ENCODE measurements at places on chromosomes 3 and 15.
A peak's percentile ranks its signal among the peaks of the same experiment; 100 is the strongest.

DNA sequence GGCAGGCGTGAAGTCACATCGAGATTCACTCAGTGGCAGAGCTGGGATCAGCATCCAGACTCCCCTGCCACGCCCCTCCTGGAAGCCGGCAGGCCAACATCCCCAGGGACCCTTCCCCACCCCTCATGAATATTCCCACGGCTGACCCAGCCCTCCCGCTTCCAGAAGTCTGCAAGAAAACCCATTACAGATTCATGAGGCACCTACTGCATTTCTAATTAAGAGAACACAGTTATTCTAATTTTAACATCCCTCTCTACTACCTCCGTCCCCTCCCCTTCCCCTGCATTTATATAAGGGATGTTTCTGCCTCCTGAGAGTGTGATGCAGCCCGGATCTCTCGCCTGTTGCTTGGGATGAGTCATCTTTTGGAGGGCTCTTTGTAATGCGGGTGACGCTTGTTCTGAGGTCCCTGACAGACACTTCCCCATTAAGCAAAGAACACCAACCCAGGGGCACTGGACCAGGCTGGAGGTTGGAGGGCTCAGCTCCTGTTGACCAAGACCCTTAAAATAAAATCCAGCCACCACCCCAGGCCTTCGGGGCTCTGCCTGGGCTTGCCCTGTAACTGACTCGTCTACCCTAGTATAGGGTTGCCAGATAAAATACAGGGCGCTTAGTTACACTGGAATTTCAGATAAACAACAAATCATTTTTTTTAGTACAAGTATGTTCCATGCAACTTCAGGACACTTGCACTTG lies 118.7 kb downstream of the NUP210 start:
- DNase-seq: no peak

GRCh38 chr3:128343287-128344051 lies 123.2 kb downstream of the DNAJB8 start:
- DNase-seq: peak; percentile 57

- DNase-seq: no peak
These were observed 244.8 kb downstream of the TLE3 start for GRCh38 chr15:69852916-69853315.

DNA sequence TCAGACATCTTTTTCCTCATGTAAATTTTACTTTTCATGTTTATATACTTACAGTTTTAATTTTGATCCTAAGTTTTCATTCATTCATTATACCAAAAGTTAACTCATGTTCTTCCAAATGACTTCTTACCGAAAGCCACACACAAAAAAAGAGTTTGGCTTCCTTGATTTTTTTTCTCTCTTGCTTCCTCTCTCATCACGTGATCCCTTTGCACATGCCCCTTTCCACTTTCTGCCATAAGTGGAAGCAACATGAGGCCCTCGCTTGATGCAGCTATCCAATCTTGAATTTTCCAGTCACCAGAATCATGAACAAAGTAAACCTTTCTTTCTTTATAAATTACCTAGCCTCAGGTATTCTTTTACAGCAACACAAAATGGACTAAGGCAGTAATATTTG lies 93.7 kb downstream of the LEKR1 start:
- no peak for DNase-seq

- no peak for DNase-seq
These were observed 514.1 kb upstream of the CFAP20DC start for GRCh38 chr3:59563966-59564365.

DNA sequence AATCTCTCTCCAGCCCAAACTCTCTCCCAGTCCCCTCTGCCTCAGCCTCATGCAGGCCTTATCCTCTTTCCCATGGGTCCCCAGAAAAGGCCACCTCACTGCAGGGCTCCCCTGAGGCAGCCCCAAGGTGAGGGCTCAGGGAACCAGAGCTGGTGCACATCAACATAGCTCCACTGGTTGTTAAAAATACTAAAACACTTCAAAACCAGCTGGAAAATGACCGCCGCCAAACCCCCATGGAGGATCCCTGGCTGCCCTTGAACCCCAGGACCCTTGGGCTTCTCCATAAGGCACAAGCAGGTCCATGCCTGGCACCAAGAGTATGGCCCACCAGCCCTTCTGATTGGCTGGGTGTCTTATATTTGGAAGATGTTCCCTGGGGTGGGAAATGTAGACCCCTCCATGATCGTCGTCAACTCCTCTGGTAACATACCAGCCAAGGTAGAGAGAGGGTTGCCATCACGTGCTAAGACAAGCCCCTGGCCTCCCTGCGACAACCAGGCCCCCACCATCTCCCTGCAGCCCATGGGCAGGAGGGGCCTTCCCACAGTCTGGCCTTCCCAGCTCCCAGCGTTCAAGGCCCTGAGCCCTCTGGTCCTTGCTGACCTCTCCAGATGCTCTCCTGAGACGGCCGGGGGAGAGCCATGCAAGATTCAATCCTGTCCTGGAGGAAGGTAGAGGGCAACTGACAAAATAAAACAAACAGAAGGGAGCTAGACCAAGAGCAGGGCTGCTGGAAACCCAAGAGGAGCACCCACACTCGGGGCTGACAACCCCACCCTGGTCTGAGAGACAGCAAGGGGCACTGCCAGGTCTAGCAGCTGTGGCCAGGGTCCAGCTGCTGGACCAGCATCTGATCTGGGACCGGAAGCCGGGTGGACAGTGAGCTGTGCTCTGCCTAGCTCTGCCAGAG lies 132.1 kb upstream of the PRR20G start:
- DNase-seq: no peak

DNA sequence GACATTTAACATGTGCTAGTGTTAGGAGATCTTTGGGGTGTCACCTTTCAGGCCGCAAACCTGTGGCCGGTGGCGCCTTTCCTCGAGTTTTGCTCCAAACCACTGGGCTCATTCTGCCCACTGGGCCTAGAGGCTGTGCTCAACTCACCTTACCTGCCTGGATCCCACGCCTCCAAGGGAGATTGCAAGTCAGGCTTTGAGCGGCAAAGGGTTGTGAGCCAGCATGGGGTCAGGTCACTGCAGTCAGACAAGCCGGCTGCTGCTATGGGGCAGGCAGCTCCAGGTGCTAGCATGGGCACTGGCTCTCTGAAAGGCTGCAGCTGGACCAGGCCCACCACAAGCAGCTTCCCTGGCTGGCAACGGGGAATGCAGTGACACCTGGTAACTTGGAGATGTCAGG lies 265.5 kb downstream of the ZBBX start:
- DNase-seq: no peak

GRCh38 chr3:54712539-54712938 lies 215.3 kb downstream of the LRTM1 start:
- DNase-seq: no peak

Data from WERI-Rb-1 (cell line).